ENCODE measurements at places on chromosomes 12 and 14. TPM values are rescaled to one million over a fixed set of nuclear protein-coding genes. Genes with fewer than 3 reads are reported as not detected.

TAC3 gene
- not detected for total RNA-seq

MEG3 gene
- total RNA-seq: 26.4 TPM

SAMD4A gene
- total RNA-seq: 4.3 TPM

CLEC4C gene
- not detected for total RNA-seq

FOXA1 gene
- total RNA-seq: 8.0 TPM

ANO4 gene
- total RNA-seq: 2.2 TPM

CCNT1 gene
- total RNA-seq: 18.2 TPM

SLC25A47 gene
- total RNA-seq: 23.7 TPM

BIN2 gene
- 6.0 TPM for total RNA-seq

PLXNC1 gene
- 5.7 TPM for total RNA-seq

DNA sequence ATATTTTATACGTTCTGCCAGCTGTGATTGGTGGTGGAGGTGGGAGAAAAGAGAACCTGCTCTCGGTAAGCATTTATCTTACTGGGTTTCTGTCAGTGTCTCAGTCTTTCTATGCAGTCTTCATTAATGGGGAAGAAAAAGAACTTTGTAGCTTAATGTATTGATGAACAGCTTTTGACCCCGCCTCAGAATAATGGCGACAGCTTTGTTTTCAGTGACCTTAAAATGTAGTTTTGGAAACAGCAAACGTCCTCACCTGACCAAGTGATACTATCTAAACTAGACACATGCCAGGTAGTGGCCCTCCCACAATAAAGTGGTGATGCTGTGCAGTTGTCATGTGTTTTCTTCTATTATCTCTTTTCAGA, 1.4 kb downstream of the DACT1 start:
- no peak overlapping the region for H3K27ac ChIP-seq
- DNase-seq: no peak
- no peaks in the 10 kb centered on the region for H3K36me3 ChIP-seq
- H3K27me3 ChIP-seq: no peaks in the 10 kb centered on the region
- H3K4me3 ChIP-seq: peak overlapping the region; percentile 66

GRCh38 chr12:69932154-69932553, 107.1 kb downstream of the MYRFL start:
- H3K27me3 ChIP-seq: no peaks in the 10 kb centered on the region
- DNase-seq: no peak
- H3K4me1 ChIP-seq: no peaks in the 10 kb centered on the region
- H3K4me3 ChIP-seq: no peak overlapping the region
- no peaks in the 10 kb centered on the region for H3K36me3 ChIP-seq
- H3K27ac ChIP-seq: no peak overlapping the region

DNA sequence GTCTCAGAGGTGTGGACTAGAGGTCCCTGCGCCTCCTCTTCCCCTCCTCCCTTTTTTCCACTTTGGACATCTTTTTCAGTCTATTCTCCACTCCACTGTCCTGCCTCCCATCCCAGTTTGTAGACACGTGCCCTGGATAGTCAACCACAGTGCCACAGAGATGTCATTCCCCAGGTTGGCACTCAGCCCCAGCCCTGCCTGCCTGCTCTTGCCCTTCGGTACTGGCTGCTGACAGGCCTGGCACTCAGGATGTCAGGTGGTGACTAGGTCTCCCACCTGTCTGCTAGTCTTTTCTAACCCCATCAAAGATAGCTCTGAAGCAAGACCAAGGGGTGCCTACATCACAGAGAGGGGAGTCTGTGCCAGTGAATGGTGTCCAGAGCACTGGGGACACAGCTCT, 15.8 kb downstream of the KRT71 start:
- no peaks in the 10 kb centered on the region for H3K36me3 ChIP-seq
- no peaks in the 10 kb centered on the region for H3K4me1 ChIP-seq
- H3K27me3 ChIP-seq: no peaks in the 10 kb centered on the region

DNA sequence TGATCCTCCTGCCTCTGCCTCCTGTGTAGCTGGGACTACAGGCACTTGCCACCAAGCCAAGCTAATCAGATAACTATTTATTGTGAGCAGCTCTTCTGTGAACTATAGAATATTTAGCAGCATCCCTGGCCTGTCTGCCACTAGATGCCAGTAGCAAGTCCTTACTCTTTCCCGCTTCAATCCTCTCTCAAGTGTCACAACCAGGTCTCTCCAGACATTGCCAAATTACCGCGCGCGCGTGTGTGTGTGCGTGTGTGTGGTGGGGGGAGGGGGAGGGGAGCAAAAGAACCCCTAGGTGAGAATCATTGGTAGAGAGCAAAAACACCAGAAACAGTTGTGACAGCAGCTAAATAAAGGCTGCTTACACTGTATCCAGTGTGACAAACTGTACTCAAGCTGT, 49.9 kb downstream of the PPP2R5E start:
- no peak for DNase-seq
- no peak overlapping the region for H3K27ac ChIP-seq
- H3K4me3 ChIP-seq: no peak overlapping the region
- no peaks in the 10 kb centered on the region for H3K36me3 ChIP-seq

- no peak overlapping the region for H3K4me3 ChIP-seq
- H3K4me1 ChIP-seq: no peaks in the 10 kb centered on the region
- H3K36me3 ChIP-seq: no peaks in the 10 kb centered on the region
- no peak for DNase-seq
- no peak overlapping the region for H3K27ac ChIP-seq
Measured at GRCh38 chr12:3468836-3469235, 22.2 kb upstream of the PRMT8 start.

DNA sequence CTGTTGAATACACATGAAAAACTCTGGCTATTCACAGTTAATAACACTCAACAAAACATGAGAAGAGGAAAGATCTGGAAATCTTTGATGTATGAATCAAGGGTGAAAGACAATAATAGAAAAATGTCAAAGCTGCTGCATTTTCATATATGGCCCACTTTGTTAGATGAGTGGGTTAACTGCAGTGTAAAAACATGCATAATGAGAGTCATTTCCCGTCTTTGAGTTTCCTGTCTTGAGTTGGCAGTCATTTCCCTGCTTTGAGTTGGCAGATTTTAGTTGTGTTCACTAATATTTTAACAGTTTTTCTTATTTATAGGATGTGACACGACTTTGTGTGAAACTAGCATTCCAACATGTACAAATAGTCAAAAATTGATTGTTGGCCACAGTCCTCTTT, 87.9 kb upstream of the PTPRQ start:
- no peaks in the 10 kb centered on the region for H3K36me3 ChIP-seq
- no peaks in the 10 kb centered on the region for H3K4me1 ChIP-seq
- no peak overlapping the region for H3K4me3 ChIP-seq
- no peak for DNase-seq
- no peaks in the 10 kb centered on the region for H3K27me3 ChIP-seq

- H3K4me3 ChIP-seq: no peak overlapping the region
- H3K36me3 ChIP-seq: no peaks in the 10 kb centered on the region
- H3K27me3 ChIP-seq: no peaks in the 10 kb centered on the region
- H3K27ac ChIP-seq: no peak overlapping the region
Measured at GRCh38 chr12:19507823-19508222, 68.5 kb downstream of the AEBP2 start.

GRCh38 chr14:79552778-79553177, 658.5 kb downstream of the DIO2 start:
- no peaks in the 10 kb centered on the region for H3K4me1 ChIP-seq
- H3K27me3 ChIP-seq: peaks cover 3% of the 10 kb centered on the region
